ENCODE measurements at places on chromosomes 7 and 10. TPM values are rescaled to one million over a fixed set of nuclear protein-coding genes. Genes with fewer than 3 reads are reported as not detected.

DNA sequence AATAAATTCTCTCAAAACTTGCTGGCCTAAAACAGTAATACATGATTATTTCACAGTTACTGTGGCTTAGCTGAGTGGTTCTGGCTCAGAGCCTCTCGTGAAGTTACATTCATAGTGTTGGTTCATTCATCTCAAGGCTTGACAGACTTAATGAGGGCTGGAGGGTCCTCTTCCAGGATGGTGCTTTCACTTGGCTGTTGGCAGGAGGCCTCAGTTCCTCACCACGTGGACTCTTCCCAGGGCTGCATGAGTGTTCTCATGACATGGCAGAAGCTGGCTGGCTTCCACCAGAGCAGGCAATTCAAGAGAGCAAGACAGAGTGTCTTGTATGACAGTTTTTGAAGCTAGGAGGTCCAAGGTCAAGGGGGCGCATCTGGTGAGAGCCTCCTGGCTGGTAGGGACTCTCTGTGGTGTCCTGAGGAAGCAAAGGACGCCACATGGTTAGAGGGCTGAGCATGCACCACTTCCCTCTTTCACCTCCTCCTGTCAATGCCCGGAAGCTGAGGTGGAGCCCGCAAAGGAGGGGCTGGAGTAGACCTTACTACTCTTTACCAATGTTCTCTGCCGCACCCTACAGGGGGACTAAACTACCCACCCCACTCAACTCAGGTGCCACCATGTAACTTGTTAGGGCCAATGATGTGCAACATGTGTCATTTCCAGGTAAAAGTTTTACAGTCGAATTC lies 58.2 kb upstream of the YAE1 start:
- H3K4me3 ChIP-seq, result no peak overlapping the region
- H3K27ac ChIP-seq, result no peak overlapping the region
- H3K27me3 ChIP-seq, result peaks cover 6% of the 10 kb centered on the region
- no peaks in the 10 kb centered on the region for H3K36me3 ChIP-seq

GRCh38 chr10:36493516-36493880 lies 631.9 kb upstream of the ANKRD30A start:
- no peaks in the 10 kb centered on the region for H3K36me3 ChIP-seq
- peaks cover 94% of the 10 kb centered on the region for H3K4me1 ChIP-seq
- H3K27me3 ChIP-seq, result no peaks in the 10 kb centered on the region
- H3K4me3 ChIP-seq, result no peak overlapping the region

DNA sequence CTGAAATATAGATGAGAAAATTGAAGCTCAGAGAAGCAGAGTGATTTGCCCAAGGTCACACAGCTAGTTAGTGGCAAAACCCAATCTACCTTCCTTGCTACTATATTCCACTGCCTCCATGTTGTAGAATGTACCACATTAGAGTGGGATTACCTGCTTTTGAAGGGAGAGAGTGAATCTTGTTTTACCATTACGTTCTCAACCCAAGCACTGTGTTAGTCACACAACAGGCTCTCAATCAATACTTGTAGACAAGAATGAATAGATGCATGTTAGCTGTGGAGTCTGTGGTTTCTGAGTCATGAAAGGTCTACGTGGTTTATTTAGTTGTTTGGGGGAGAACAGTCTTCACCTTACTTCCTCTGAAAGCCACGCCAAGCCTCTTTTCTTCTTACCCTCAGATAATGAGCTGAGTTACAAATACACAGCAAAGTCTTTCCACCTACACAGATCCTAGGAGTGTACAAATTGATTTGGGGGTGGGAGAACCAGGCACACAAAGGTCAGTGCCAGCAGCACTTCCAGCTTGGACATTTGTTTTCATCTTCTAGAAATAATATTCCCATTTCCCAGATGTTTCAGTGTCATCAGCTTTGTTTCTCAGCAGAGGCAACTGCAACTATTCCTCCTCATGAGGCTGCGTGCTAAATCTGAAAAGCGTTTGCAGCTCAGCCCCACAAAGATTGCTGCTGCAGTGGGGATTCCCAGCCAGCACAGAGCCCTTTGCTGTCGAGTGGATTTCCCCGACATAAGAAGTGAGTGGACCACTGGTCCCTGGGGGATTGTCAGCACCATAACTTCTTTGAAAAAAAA lies 71.5 kb upstream of the ADO start:
- H3K4me1 ChIP-seq, result no peaks in the 10 kb centered on the region
- H3K4me3 ChIP-seq, result no peak overlapping the region
- no peaks in the 10 kb centered on the region for H3K36me3 ChIP-seq
- no peak overlapping the region for H3K27ac ChIP-seq

DNA sequence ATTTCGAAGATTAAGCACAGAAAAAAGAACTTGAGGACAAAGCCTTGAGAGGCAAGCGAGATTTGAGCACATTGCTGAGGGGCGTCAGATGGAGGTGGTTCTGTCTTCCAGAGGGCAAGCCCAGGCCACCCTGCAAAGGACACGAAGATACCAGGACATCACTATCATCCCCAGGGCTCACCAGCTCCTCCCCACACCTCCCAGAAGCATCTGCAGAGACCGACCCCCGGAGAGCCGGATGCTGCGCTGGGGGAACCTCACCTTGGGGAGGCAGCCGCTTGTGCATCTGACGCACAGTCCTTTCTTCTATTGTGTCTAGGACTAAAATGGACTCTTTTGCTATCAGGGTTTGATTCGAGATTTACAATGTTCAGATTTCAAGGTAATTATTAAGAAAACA lies 259.7 kb downstream of the DNAJB6 start:
- H3K4me1 ChIP-seq, result no peaks in the 10 kb centered on the region
- no peak overlapping the region for H3K4me3 ChIP-seq
- H3K27ac ChIP-seq, result no peak overlapping the region
- no peaks in the 10 kb centered on the region for H3K27me3 ChIP-seq
- no peak for DNase-seq

GRCh38 chr7:95950698-95951097 lies 178.3 kb downstream of the DYNC1I1 start:
- no peak overlapping the region for H3K4me3 ChIP-seq
- no peaks in the 10 kb centered on the region for H3K27me3 ChIP-seq
- H3K4me1 ChIP-seq, result no peaks in the 10 kb centered on the region
- H3K27ac ChIP-seq, result no peak overlapping the region

- no peaks in the 10 kb centered on the region for H3K4me1 ChIP-seq
- no peaks in the 10 kb centered on the region for H3K27me3 ChIP-seq
- H3K27ac ChIP-seq, result no peak overlapping the region
- H3K36me3 ChIP-seq, result peaks cover 5% of the 10 kb centered on the region
- DNase-seq, result no peak
These were observed 462.1 kb upstream of the GALNT17 start for GRCh38 chr7:70669854-70670253.

DNA sequence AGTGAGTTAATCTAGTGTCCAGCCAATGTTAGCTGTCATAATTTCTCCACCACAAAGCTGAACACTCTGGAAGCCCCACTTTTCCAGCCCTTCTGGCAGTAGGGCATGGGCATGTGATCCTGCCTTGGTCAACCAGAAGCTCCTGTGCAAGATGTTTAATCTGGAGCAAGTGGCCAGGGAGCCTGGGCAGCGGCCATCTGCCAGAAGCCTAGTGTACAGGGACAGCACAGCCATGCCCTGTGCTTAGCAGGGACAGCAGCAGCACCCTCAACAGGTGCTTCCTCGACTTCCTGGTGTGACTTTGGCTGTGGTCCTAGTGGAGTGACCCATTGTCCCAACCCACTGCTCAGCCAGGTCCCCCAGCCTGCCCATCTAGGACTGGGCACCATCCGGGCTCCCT lies 10.3 kb downstream of the RBP3 start:
- no peak overlapping the region for H3K4me3 ChIP-seq
- H3K4me1 ChIP-seq, result no peaks in the 10 kb centered on the region
- H3K27ac ChIP-seq, result no peak overlapping the region
- no peak for DNase-seq
- H3K36me3 ChIP-seq, result no peaks in the 10 kb centered on the region
- no peaks in the 10 kb centered on the region for H3K27me3 ChIP-seq

GRCh38 chr10:100876585-100877460 lies 35.9 kb upstream of the SLF2 start:
- no peak overlapping the region for H3K4me3 ChIP-seq
- no peak for DNase-seq
- no peaks in the 10 kb centered on the region for H3K36me3 ChIP-seq
- H3K27me3 ChIP-seq, result peaks cover 19% of the 10 kb centered on the region

GRCh38 chr7:118621810-118622360 lies 397.4 kb downstream of the ANKRD7 start:
- H3K4me1 ChIP-seq, result no peaks in the 10 kb centered on the region
- no peaks in the 10 kb centered on the region for H3K27me3 ChIP-seq
- no peaks in the 10 kb centered on the region for H3K36me3 ChIP-seq
- no peak overlapping the region for H3K4me3 ChIP-seq

DNA sequence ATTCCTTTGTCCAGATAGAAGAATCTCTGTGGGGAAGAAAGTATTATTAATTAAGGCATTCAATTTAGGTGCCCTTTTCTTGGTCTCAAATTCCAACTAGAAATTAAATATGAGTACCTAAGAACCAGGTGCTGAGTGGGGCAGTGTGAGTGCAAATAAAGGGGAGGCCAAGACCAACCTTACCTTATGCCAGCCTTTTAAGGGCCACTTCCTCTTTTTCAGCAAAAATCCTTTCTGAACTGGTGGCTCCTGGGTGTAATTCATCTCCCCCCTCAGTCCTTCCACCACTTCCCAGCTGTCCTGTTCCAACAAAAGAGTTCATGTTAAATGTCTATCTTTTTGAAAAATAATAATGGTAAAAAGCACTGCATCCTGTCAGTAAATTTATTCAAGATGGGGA lies 108.2 kb downstream of the OSBPL3 start:
- DNase-seq, result no peak
- H3K27me3 ChIP-seq, result no peaks in the 10 kb centered on the region
- H3K4me3 ChIP-seq, result no peak overlapping the region
- H3K36me3 ChIP-seq, result no peaks in the 10 kb centered on the region

DNA sequence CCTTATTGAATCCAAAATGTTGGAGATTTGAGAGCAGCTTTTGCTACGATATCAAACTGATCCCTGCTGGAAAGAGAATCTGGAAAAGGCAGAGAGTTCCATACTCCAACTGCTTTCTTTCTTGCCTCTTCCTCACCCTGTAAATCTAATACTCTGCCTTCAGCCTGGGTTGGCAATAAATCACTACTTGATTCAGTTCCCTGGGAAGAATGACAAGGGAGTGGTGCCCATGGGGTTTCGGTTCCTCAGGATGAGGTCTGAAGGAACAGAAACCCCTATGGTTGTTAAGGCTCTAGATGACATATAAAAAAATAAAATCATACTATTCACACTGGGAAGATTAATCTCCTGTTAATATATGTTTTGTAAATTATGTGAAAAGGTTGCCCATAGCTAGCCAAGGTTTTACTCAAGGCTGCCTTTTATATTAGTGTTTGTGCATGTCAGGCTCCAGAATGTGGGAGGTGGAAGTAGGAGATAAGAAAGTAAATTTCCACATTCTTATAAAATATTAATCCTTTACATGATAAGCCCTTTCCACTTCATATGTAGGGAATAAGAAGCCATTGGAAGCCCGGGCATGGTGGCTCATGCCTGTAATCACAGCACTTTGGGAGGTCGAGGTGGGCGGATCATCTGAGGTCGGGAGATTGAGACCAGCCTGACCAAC lies 106.2 kb upstream of the CACNA2D1 start:
- no peak overlapping the region for H3K4me3 ChIP-seq
- H3K27me3 ChIP-seq, result no peaks in the 10 kb centered on the region
- H3K4me1 ChIP-seq, result peaks cover 7% of the 10 kb centered on the region
- no peaks in the 10 kb centered on the region for H3K36me3 ChIP-seq

GRCh38 chr7:136514776-136515175 lies 353.7 kb upstream of the CHRM2 start:
- DNase-seq, result no peak
- H3K27me3 ChIP-seq, result peaks cover 11% of the 10 kb centered on the region
- no peak overlapping the region for H3K4me3 ChIP-seq

GRCh38 chr7:74283858-74284447 lies 5.3 kb upstream of the CLIP2 start:
- H3K4me3 ChIP-seq, result no peak overlapping the region
- no peaks in the 10 kb centered on the region for H3K27me3 ChIP-seq
- DNase-seq, result no peak
- peaks cover 33% of the 10 kb centered on the region for H3K4me1 ChIP-seq
- H3K36me3 ChIP-seq, result no peaks in the 10 kb centered on the region

Gene FAM24B
- not detected for total RNA-seq

Gene TMEM236
- 0.08 TPM for total RNA-seq

Gene PDLIM1
- total RNA-seq, result 73.8 TPM

Gene ZNF804B
- total RNA-seq, result not detected

Gene CLRN3
- total RNA-seq, result not detected

Gene FEZF1
- not detected for total RNA-seq

Gene MCM10
- total RNA-seq, result 3.7 TPM

Measured in osteocyte (in vitro differentiated cells).